ENCODE measurements at places on chromosomes 3 and 15. TPM values are rescaled to one million over a fixed set of nuclear protein-coding genes. Genes with fewer than 3 reads are reported as not detected.

DNA sequence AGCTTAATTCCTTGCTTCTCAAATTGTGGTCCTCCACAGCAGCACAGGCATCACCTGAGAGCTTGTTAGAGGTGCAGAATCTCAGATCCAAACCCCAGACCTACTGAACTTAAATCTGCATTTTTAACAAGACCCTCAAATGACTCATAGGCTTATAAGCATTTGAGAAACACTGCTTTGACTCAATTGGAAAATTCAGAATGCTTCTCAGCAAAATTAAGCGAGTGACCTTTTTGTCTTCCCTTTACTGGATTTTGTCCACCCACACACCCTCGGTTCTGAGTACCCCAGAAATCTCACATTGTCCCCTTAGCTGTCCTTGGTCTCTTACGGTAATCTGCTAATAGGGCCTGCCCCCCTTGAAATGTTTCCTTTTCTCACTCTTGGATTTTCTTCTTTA lies 17.9 kb downstream of the CD80 start:
- peaks cover 6% of the 10 kb centered on the region for H3K4me1 ChIP-seq
- no peak overlapping the region for H3K4me3 ChIP-seq
- DNase-seq: no peak
- no peak overlapping the region for H3K27ac ChIP-seq
- no peaks in the 10 kb centered on the region for H3K36me3 ChIP-seq

FAM107A gene
- not detected for total RNA-seq

DNA sequence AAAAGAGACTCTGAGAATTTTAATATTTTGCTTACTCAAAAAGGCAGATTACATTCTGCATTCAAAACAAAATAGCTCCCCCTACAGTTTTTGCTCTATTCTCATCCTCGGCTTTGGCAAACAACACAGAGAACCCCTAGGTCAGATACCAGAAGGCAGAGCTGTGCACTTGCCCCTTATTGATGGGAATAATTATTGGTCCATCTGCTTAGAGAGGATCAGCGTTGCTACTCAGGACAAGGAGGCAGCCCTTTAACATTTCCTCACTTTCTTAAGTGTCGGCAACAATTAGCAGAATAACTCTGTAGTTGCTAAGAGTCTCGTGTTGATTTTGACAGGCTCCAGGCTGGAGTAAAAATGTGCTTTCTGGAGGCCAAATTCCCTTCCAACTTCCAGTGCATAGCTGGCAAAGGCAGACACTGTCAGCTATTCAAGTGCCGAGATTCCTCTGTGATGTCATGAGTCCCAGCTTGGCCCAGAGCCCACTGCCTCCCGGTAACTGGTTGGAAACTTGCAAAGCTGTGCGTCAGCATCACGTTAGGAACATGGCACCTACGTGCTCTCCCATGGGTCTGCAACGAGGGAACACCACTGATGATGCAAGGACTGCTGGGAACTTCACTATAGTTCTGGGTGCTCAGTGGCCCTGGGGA lies 482.7 kb upstream of the ADAMTS9 start:
- no peak overlapping the region for H3K27ac ChIP-seq
- H3K27me3 ChIP-seq: peaks cover 14% of the 10 kb centered on the region
- no peaks in the 10 kb centered on the region for H3K4me1 ChIP-seq
- no peak for DNase-seq
- H3K4me3 ChIP-seq: no peak overlapping the region

DNA sequence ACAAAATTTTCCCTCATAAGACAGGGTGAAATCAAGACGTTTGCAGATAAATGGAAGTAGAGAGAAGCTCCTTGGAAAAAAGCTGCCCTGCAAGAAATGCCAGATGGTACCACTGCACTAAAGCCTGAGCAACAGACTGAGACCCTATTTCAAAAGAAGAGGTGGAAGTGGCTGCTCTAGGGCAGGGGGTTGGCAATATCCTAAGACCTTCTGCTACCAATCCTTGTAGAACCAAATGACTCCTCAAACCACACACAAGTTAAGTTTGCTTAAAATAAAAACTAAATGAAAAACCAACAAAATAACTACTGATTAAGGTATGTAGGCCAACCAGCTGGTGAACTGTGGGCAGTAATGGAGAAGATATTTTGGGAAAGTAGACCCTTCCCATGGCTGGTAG lies 21.3 kb downstream of the RAB43 start:
- peaks cover 19% of the 10 kb centered on the region for H3K36me3 ChIP-seq
- no peaks in the 10 kb centered on the region for H3K27me3 ChIP-seq
- H3K27ac ChIP-seq: no peak overlapping the region
- H3K4me3 ChIP-seq: no peak overlapping the region
